RCC 7860 (cell line): ENCODE measurements at places on chromosomes 13 and 19.

DNA sequence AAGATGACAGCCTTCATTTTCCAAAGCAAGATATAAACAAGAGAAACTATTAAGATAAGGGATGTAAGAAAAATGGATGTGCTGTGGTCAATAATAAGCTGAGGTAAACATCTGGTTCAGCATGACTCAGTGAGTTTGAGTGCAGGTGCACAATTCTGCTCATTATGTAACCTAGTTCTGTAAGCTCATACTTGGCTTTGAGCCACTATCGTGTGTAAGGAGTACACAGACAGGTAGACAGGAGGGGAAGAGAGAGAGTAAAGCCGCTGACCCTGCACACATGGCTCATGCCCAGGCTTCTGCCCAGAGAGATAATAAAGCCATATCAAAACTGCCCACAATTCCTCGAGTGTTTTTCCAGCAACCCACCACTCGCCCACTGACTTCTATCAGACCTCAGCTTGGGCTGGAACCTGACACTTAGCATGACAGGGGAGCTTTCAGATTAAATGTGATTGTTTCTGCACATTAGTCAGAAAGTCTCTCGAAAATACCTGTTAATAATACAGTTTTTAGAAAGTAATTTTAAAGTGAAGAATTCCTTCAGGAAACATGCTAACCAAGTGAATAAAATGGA is 51.7 kb downstream of the ZNF91 start:
- no peak for DNase-seq

- peak; percentile 53 for DNase-seq
Observed at GRCh38 chr13:40116008-40116407, 460.5 kb downstream of the COG6 start.

- DNase-seq = no peak
Observed at GRCh38 chr13:95801825-95802224, 124.9 kb downstream of the DNAJC3 start.

DNA sequence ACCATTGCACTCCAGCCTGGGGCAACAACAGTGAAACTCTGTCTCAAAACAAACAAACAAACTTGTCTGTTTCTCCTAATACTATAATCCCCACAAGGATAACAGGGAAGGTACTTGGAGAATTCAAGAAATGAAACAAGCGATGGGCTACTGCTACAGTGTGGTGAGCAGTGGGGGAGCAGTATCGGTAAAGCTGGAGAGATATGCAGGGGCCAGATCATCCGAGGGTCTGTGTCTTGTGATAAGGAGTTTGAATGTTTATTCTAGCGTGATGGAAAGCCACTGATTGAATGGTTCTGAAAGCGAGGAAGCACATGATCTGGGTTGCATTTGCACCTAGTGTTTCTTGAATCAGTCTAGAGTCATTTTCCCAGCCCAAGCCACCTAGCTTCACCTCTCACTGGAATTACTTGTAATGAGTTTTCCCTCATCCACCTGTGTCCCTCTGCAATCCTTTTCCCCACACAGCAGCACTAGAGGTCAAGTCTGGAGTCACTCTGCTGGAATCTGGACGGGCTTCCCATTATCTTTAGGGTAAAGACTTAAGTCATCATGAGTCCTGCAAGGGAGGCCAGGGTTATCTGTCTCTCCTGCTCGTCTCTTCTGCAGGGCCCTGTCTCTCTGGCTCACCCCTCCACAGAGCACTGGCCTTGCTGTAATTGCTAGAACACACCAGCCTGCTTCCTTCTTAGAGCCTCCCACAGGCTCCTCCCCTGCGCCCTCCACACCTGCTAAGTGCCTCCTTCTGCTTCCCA is 162.3 kb downstream of the KLF5 start:
- DNase-seq = no peak

DNA sequence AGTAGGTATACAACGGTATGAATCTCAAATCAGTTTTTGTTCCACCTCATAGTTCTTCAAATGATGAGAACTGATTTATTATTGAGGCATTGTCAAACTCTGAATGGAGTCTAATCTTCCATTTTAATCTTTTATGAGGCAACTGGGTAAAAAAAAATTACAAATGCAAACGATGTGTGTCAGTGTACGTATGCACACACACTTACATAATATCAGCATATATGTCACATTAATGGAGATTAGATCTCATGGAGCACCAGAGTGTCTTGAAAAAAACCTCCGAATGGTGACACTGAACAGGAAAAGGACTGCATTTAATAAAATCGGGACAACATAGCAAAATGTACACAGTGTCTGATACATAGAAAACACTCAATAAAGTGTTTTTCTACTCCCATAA is 842.7 kb downstream of the EFNB2 start:
- DNase-seq = no peak

- peak; percentile 53 for DNase-seq
Observed at GRCh38 chr19:49858088-49858985, 7.4 kb downstream of the PTOV1 start.

- no peak for DNase-seq
Observed at GRCh38 chr19:57057036-57057686, 62.6 kb upstream of the USP29 start.

DNA sequence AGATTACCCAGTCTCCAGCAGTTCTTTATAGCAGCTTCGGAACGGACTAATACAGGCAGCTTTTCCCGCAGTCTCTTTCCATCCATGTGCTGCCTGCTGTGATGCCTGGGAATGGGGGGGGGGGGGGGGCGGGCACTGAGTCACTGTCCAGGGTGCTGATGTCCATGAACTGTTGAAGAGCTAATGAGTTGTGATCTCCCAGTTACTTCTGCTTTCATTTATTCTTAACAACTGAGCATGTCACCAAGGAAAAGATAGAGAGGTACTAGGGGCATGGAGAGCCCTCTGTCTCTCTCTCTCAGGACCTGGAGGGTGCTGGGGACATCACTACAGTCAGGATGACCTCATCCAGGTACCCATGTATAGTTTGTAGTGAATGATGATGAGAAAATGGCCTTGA is 20.3 kb upstream of the CEACAM1 start:
- DNase-seq = no peak

GRCh38 chr13:82571653-82572052 is 1310.6 kb downstream of the SLITRK1 start:
- no peak for DNase-seq

DNA sequence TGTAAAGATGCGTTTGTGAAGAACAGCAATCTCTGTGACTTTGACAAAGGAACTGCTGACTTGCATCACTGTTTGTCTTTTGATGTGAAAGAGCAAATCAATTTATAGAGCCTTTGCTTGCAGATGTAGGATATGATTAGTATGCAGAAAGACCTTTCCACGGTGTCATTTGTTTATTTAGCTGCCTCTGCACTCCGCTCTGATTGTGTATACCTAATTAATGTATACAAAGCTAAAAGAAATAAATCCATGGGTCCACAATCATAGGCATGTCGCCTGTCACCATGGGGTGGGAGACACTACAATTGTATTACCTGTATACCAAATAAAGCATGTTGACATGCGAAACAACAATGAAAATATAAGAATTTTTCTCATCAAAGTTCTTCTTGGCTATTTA is 410.7 kb downstream of the MZT1 start:
- DNase-seq = no peak

GRCh38 chr13:19093369-19093768 is 88.3 kb downstream of the TUBA3C start:
- no peak for DNase-seq
